ENCODE measurements at places on chromosomes 16 and 17.

GRCh38 chr16:4101421-4102219 lies 14.6 kb downstream of the ADCY9 start:
- DNase-seq: no peak

GRCh38 chr16:11796227-11797165 lies 562 bp downstream of the ZC3H7A start:
- peak; percentile 35 for DNase-seq

GRCh38 chr17:30600830-30601494 lies 123.8 kb downstream of the GOSR1 start:
- peak; percentile 8 for DNase-seq

GRCh38 chr17:80833952-80834892 lies 157.4 kb upstream of the CHMP6 start:
- DNase-seq: peak; percentile 18

- DNase-seq: no peak
Observed at GRCh38 chr16:86732621-86733295, 154.4 kb downstream of the FOXL1 start.

DNA sequence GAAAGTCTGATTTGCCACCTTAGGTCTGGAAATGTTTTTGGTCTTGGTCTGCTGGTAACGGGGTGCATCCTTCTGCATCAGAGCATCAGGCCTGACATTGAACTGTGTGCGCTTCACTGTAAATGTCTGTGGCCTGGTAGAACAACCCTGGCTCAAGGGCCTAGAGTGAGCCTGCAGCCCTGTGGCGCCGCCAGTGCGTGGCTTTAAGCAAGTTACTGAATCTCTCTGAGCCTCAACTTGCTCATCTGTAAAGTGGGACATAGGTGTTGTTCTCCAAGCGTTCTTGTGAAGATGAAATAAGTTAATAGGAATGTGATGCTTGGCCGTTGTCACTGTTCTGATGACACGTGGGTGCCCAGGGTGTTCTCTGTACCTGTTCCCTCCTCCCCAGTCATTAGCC lies 127.6 kb upstream of the CIBAR2 start:
- DNase-seq: no peak

Data from CD4-positive, alpha-beta memory T cell (primary cell).